Breast epithelium (tissue), 4 donors: ENCODE measurements at places on chromosomes 7 and 10. TPM values are rescaled to one million over a fixed set of nuclear protein-coding genes. Genes with fewer than 3 reads are reported as not detected.

- no peaks in the 10 kb centered on the region for H3K4me1 ChIP-seq
- H3K36me3 ChIP-seq, result no peaks in the 10 kb centered on the region
- no peaks in the 10 kb centered on the region for H3K27me3 ChIP-seq
- no peak overlapping the region for H3K27ac ChIP-seq
- H3K4me3 ChIP-seq, result no peak overlapping the region
Measured at GRCh38 chr7:28542410-28542809, 130.1 kb downstream of the CREB5 start.

DNA sequence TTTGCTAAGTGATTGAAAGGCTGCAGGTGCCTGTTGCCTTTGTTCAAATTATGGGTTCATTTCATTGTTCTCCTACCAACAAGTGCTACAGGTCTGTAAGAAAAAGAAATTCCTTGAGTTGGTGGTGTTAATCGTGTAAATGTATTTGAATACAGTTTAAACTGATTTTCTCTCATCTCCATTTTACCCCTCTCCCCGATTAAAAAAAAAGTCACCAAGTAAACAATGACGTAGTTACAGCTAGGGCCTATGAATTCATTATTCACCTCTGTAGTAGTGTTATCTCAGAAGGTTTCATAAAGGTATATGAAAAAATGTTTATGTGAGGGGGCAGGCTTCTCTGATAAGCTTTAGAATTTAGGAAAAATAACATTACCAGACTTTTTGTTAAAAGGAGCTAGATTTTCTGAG lies 1.1 kb downstream of the REEP3 start:
- no peaks in the 10 kb centered on the region for H3K27me3 ChIP-seq
- peak overlapping the region; percentile 89 for H3K4me3 ChIP-seq
- no peak for DNase-seq
- H3K4me1 ChIP-seq, result no peaks in the 10 kb centered on the region
- peak overlapping the region; percentile 99 for H3K27ac ChIP-seq

GRCh38 chr10:132453470-132453861 lies 56.5 kb downstream of the PWWP2B start:
- no peak for DNase-seq
- H3K4me1 ChIP-seq, result peaks cover 7% of the 10 kb centered on the region
- H3K4me3 ChIP-seq, result no peak overlapping the region
- H3K36me3 ChIP-seq, result no peaks in the 10 kb centered on the region

- no peaks in the 10 kb centered on the region for H3K4me1 ChIP-seq
- H3K27me3 ChIP-seq, result no peaks in the 10 kb centered on the region
- no peaks in the 10 kb centered on the region for H3K36me3 ChIP-seq
- peak overlapping the region; percentile 10 for H3K4me3 ChIP-seq
- no peak overlapping the region for H3K27ac ChIP-seq
Measured at GRCh38 chr7:80630608-80631405, 7.6 kb upstream of the CD36 start.

GRCh38 chr10:74047871-74048270 lies 50.0 kb downstream of the VCL start:
- no peak for DNase-seq
- no peak overlapping the region for H3K27ac ChIP-seq
- H3K27me3 ChIP-seq, result no peaks in the 10 kb centered on the region
- no peaks in the 10 kb centered on the region for H3K36me3 ChIP-seq
- H3K4me1 ChIP-seq, result no peaks in the 10 kb centered on the region

Gene TWIST1
- 7.2 TPM for total RNA-seq

Gene CYP26C1
- total RNA-seq, result 0.15 TPM

Gene MALRD1
- 8.6 TPM for total RNA-seq

Gene VWA2
- 18.7 TPM for total RNA-seq

GRCh38 chr10:77034240-77034639 lies 603.4 kb downstream of the KCNMA1 start:
- no peak overlapping the region for H3K4me3 ChIP-seq
- no peak for DNase-seq
- H3K36me3 ChIP-seq, result no peaks in the 10 kb centered on the region
- H3K27me3 ChIP-seq, result no peaks in the 10 kb centered on the region
- H3K27ac ChIP-seq, result no peak overlapping the region

DNA sequence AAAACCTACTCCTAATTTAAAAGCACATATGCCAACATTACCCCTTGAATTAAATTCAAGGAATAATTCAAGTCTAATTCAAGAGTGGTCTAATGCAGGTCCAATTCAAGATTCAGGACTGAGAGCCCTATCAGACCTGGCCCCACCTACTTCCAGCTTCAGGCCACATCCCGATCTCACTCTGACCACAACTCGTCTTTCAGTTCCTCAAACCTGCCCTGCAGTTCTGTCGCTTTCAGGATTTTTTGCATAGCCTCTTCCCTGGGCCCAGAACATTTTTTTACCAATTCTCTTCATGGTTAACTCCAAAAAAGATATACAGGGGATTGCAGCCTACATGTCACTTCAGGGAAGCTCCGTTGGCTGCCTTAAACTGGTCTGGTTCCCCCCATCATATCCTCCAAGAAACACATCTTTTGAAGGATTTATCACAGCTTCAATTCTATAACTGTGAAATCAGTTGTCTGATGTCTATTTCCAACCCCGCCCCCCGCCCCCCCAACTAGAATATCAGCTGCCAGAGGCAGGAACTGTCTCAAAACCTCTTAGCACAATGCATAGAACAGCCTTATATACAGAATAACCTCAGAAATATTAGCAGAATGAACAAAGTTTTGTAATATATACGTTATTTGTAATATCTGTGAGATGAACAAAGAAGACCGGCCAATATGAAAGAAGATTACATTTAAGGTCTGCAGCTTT lies 20.8 kb downstream of the CCDC6 start:
- no peaks in the 10 kb centered on the region for H3K27me3 ChIP-seq
- no peak overlapping the region for H3K27ac ChIP-seq
- H3K36me3 ChIP-seq, result no peaks in the 10 kb centered on the region
- no peak overlapping the region for H3K4me3 ChIP-seq
- no peaks in the 10 kb centered on the region for H3K4me1 ChIP-seq

DNA sequence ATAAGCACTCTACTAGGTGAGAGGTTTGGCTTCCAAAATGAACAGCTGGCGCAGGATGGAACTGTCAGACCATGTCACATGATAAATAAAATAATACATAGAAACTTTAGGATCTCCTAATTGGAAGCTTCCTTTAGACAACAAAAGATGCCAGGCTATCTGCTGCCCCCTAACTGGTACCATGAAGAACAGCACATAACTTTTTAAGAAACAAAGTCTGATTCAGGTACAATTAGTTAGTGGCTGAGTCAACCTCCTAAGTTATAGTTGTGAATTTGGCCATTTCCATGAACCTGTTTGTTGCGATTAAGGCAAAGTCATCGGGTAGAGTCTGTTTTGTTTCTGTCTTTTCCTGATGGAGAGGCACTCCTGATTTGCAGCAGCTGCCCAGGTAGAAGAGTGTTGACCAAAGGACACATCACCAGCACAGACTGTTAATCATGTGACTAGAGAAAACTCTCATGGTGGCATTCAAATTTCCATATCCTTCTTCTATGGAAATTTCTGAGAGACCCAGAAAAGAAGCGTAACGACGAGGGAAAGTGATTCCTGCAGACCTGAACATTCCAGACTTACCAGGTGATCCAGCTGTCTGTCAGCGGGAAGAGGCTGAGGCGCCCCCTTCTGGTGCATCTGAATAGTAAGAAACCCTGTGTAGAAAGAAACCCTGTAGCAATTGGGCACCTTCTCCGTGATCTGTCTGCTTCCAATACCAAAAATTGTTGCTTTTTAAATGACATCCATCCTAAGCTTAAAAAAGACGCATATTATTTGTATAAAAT lies 8.6 kb upstream of the INHBA start:
- no peak overlapping the region for H3K4me3 ChIP-seq
- no peak overlapping the region for H3K27ac ChIP-seq
- no peak for DNase-seq

Gene SIRT1
- 43.3 TPM for total RNA-seq

- H3K27ac ChIP-seq, result no peak overlapping the region
- H3K4me3 ChIP-seq, result no peak overlapping the region
- DNase-seq, result no peak
Measured at GRCh38 chr10:37992083-37992482, 15.6 kb upstream of the ZNF25 start.

- H3K36me3 ChIP-seq, result no peaks in the 10 kb centered on the region
- no peak overlapping the region for H3K27ac ChIP-seq
- no peaks in the 10 kb centered on the region for H3K4me1 ChIP-seq
- no peaks in the 10 kb centered on the region for H3K27me3 ChIP-seq
- H3K4me3 ChIP-seq, result no peak overlapping the region
- DNase-seq, result peak; percentile 22
Measured at GRCh38 chr7:29289156-29290021, 94.8 kb downstream of the CHN2 start.

DNA sequence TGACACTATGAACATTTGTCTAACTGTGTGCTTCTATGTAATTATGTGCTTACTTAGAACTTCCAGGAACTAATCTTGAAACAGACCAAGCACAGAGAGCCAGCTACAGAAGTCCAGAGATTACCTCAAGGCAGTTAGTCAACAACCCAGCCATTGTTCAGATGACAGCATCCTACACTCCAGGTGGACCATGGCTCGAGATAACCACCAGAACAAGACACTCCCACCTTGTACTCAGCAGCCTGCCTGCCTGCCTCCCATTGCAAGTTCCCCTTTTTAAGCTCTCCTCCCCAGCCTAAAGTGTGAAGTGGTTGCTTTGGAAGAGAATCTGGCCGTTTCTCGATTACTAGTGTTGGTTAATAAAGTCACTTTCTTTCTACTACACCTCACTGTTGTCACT lies 1080.6 kb upstream of the LRRN3 start:
- H3K36me3 ChIP-seq, result no peaks in the 10 kb centered on the region
- no peak overlapping the region for H3K27ac ChIP-seq
- no peaks in the 10 kb centered on the region for H3K4me1 ChIP-seq
- H3K4me3 ChIP-seq, result no peak overlapping the region
- H3K27me3 ChIP-seq, result no peaks in the 10 kb centered on the region
- no peak for DNase-seq

Gene COL28A1
- total RNA-seq, result 4.9 TPM

Gene TMEM196
- total RNA-seq, result not detected

DNA sequence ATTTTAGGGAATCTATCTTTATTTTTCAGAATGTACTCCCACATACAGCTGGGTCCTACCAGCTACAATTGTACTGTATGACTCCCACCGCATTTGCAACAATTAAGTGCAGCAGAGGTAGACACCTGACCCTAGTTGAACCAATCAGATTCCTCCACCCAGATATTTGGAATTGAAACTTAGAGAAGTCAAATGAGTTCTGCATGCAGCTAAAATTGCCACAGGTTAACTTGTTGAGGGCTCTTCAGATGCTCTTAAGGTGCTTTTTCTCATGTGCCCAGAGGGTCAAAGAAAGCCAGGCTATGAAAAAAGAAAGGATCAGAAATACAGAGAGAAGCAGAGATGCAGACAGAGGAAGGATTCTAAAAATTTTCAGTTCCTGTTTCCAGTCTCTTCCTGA lies 68.0 kb upstream of the TES start:
- no peak for DNase-seq
- H3K27me3 ChIP-seq, result no peaks in the 10 kb centered on the region
- H3K36me3 ChIP-seq, result no peaks in the 10 kb centered on the region
- no peaks in the 10 kb centered on the region for H3K4me1 ChIP-seq

Gene SPDYE2B
- total RNA-seq, result not detected

GRCh38 chr7:10268034-10268433 lies 705.6 kb upstream of the PHF14 start:
- no peak for DNase-seq
- H3K27ac ChIP-seq, result no peak overlapping the region
- H3K27me3 ChIP-seq, result no peaks in the 10 kb centered on the region
- H3K4me1 ChIP-seq, result no peaks in the 10 kb centered on the region
- no peak overlapping the region for H3K4me3 ChIP-seq

DNA sequence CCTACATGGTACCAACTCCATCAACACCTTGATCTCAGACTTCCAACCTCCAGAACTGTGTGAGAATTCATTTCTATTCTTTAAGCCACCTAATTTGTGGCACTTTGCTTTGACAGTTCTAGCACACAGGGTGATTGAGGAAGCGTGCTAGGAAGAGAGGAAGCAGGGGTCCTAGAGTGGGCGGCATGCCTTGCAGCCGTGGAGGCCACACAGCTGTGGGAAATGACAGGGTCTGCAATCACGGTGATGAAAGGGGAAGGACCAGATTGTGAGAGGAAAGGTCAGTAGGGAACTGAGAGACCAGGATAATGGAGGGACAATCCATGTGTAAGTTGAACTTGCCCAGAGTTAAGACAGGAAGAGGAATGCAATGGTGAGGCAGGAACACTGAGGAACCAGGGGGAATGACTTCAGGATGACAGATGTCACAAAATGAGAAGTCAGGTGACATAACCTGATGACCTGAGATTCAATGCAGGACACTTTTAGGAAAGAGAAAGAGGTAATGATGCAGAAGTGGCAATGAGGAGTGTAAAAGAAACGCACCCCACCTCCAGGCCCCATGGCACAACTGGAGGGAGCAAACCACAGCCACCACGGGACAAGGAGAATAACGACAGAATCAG lies 87.3 kb upstream of the PIK3CG start:
- no peaks in the 10 kb centered on the region for H3K4me1 ChIP-seq
- DNase-seq, result no peak
- no peak overlapping the region for H3K27ac ChIP-seq
- no peak overlapping the region for H3K4me3 ChIP-seq

- DNase-seq, result no peak
- no peak overlapping the region for H3K27ac ChIP-seq
- H3K4me3 ChIP-seq, result no peak overlapping the region
Measured at GRCh38 chr7:151316896-151317295, 24.7 kb upstream of the NUB1 start.

- peak within 1 kb of the TSS; percentile 65 for H3K4me3 ChIP-seq
- H3K36me3 ChIP-seq, result no peaks in the 10 kb centered on the region
- peak; percentile 81 for DNase-seq
- peak within 1 kb of the TSS; percentile 89 for H3K27ac ChIP-seq
- peaks cover 62% of the 10 kb centered on the region for H3K27me3 ChIP-seq
- H3K4me1 ChIP-seq, result no peaks in the 10 kb centered on the region
Measured at GRCh38 chr7:27165089-27165995, at the start of gene HOXA9. Gene HOXA9 (minus strand): TSS chr7:27165537. CDS start chr7:27165457, 80 bp downstream.

DNA sequence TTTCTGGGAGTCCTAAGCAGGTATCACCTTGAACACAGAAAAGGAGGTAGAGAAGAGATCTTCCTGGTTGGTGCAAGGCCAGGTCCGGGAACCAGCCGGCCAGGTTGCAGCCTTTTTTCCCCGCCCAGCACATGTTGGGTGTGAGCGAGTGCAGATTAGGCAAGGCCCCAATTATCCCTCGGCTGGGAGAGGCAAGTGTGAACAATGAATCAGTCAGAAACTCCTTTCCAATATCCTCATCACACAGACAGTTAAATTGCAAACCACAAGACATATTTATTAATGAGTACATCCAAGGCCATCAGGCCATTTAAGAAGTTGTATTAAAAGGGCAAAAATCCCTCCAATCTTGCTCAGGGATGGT lies 115.0 kb upstream of the AFAP1L2 start:
- H3K4me1 ChIP-seq, result peaks cover 18% of the 10 kb centered on the region
- no peaks in the 10 kb centered on the region for H3K27me3 ChIP-seq
- H3K4me3 ChIP-seq, result no peak overlapping the region
- DNase-seq, result peak; percentile 82
- H3K36me3 ChIP-seq, result no peaks in the 10 kb centered on the region

- H3K36me3 ChIP-seq, result no peaks in the 10 kb centered on the region
- no peak overlapping the region for H3K4me3 ChIP-seq
- no peak for DNase-seq
Measured at GRCh38 chr7:43462836-43463235, 120.1 kb upstream of the STK17A start.
